ENCODE measurements at places on chromosomes 6 and 20.

- no peak for DNase-seq
Measured at GRCh38 chr20:8352486-8352885, 220.4 kb downstream of the PLCB1 start.

DNA sequence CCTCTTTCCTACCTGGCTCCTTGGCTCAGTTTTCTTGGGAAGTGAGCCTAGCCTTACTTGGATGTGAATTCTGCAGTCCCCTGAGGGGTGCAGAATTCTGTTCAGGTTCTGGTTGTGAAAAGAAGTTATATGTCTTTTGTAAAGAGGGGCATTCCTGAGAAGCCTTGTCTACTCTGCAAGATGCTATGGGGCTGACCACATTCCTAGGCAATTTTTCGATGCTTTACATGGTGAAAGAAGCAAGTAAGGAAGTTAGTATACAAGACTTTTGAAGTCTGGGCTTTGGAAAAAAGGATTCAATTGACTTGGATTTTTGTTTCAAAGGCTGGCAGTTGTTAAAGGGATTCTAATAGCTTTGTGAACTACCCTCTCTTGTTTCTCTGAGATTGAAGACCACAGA lies 167.9 kb upstream of the STMND1 start:
- no peak for DNase-seq

DNA sequence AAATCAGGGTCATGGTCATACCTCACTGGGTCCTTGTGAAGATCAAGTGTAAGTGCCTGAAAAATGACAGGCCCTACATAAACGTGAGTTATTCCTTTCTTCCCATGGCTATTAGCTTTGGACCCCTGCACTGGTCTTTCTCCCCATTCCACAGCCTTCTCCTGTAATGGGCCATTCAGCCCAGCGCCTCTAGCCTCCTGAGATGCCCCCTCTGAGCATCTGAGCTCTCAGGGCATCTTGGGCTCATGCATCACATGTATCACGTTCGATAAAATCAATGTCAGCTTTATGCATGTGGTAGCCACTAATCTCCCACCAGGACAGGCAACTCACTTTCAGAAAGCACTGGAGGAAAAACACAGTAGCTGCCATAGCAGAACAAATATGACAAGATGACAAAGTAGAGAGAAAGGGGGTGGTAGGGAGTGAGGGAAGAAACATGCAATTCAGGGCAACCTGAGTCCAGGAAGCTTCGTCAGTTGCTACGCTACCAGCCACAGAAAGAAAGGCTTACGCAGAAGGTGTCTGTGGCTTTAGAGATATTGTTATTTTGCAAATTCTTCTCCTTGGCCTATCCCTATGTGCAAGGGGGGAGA lies 498.8 kb downstream of the PTPRT start:
- DNase-seq = no peak

- no peak for DNase-seq
Measured at GRCh38 chr6:145893586-145893985, 70.6 kb downstream of the SHPRH start.

DNA sequence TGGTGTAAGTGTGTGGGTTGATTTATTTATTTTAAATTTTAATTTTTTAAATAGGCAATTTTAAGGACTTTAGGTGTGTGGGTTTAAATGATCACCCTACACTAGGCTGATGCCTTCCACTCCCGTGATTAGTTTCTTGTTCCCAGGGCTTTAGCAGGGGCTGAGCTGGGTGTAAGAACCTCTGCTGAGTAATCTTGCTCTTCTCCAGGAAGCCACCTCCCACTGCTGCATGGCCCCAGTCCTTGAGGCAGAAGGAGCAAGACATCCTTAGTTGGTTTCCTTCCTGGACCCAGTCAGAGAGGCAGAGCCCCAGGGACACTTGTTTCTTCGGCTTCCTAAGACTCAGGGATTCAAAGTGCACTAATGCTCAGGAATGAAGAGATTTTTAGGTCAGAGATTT lies 19.8 kb upstream of the CDC5L start:
- DNase-seq = no peak

GRCh38 chr20:21340991-21341697 lies 38.0 kb downstream of the XRN2 start:
- DNase-seq = no peak

DNA sequence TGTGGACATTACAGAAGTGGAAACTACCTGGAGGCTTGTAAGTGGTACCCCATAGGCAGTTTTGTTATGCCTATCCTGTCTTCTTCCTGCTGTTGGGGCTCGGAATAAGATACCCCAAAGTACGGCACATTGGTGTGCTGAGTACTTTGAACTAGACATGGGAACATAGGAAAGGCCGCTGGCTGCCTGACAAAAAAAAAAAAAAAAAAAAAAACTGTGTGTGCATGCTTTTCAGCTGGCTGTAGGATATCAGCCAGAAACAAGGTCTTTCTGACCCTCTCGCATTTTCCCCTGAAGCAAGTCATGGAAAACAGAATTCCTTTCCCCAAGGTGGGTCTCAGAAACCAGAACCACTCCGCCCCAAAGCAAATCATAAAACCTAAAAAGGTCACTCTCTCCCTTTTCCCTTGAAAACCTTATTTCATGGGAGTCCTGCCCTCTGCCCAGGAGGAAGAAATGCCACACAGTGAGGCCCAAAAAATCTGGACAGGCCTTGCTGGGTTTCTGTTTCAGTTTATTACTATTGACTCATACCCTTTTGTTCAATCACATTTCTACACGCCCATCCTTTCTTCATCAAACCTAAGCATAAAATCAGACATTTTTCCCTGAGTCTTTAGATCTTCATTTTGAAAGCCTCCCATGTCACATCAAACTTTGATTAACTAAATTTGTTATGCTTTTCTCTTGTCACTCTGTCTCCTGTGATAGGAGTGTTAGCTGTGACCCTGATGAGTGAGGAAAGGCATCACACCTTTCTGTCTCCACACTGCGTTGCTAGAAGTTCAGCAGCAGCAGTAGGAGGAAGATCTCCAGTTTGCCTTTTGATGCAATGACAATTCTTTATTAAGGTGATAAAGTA lies 17.2 kb downstream of the SLC2A12 start:
- no peak for DNase-seq

DNA sequence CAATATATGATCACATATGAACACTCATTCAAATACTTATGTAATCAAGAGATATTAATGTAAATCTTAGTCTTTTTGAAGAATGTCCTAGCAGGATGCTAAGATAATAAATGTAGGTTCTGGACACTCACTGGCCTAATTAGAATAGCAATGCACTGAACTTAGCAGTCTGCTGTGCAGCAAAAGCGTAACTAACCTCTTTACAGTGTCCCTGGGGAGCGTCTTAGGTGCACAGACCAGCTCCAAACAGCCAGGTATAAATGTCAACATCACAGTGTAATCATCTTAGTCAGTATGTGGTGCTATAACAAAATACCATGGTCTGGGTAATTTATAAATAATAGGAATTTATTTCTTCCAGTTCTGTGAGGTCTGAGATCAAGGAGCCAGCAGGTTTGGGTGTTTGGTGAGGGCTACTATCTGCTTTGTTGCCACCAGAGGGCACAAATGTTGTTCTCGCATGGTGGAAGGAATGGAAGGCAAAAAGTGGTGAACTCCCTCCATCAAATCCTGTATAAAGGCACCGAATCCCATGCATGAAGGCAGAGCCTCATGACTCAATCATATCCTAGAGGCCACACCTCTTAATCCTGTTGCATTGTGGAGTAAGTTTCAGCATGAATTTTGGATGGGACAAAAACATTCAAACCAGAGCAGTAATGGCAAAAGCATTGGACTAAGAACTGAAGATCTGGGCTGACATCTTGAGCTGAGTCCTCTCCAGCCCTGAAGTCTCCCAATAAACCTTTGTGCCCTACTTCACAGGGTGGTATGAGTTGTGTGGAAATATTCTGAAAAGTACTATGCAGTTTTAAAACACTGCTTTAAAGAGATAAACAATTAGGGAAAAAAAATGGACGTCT lies 41.8 kb upstream of the FOXO3 start:
- peak; percentile 9 for DNase-seq

DNA sequence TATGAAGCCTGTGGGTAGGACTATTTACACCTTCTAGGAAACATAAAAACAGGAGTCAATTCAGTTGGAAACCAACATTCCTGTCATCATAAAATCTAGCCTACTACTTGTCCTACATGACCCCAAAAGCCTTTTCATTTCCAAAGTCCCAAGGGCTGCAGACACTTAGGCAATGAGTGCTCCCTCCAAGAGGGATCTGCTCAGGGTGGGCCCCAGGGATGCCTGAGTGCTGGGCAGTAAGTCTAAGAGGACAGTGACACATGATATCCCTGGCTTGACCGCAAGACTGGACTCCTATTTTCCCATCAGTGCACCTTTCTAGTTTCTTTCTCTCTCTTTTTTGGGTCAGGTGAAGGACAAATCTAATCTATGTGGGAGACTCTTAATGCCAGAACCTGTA lies 1101.3 kb downstream of the GRIK2 start:
- DNase-seq = no peak

- no peak for DNase-seq
Measured at GRCh38 chr6:42441697-42442081, 10.0 kb downstream of the TRERF1 start.

GRCh38 chr20:19743640-19743995 lies 14.4 kb upstream of the RIN2 start:
- DNase-seq = no peak

- no peak for DNase-seq
Measured at GRCh38 chr6:142030115-142030619, 102.6 kb upstream of the GJE1 start.

DNA sequence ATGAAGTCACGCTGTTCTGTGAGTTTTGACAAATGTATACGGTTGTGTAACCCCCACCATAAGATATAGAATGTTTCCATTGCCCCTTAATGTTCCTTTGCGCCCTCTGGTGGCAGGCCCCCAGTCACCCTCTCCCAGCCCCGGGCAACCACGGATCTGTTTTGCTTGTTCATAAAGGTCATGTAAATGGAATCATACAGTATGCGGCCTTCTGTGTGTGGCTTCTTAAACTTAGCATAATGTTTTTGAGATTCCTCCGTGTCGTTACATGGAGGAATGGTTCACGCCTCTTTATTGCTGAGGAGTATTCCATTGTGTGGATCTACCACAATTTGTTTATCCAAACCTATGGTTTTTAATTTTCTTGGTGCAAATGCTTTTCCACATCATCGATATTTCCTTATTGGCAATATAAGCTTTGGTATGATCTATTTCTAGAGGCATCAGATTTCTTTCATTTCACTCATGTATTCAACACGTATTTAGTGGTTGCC lies 28.4 kb downstream of the LYRM2 start:
- DNase-seq = no peak

DNA sequence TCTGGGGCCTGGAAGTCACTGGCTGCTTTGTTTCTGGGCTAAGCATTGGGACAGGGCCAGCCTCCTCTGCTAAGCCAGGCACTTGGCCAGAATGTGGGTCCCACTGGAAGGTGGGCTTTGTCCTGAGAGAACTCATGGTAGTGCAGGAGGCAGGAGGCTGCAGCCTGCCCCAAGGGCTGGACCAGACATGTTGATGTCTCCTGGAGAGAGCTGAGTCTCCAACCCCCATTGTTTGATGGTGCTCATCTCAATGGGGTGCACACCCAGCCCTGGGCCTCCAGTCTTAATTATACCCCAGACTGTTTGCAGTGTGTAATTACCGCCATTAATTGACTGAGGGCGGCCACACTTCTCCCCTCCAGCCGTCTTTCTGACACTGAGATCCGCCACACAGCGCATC lies 220.5 kb upstream of the PMEPA1 start:
- DNase-seq = no peak

GRCh38 chr20:61835301-61835700 lies 230.4 kb downstream of the TAF4 start:
- no peak for DNase-seq
